Esophagus muscularis mucosa (tissue), 4 donors: ENCODE measurements at places on chromosomes 16 and 17. TPM values are rescaled to one million over a fixed set of nuclear protein-coding genes. Genes with fewer than 3 reads are reported as not detected.

HSDL1 gene
- total RNA-seq, result 7.1 TPM

ELMO3 gene
- total RNA-seq, result 0.83 TPM

RAB37 gene
- total RNA-seq, result 2.1 TPM

SLC6A4 gene
- 0.42 TPM for total RNA-seq

HSD17B2 gene
- not detected for total RNA-seq
